ENCODE measurements at places on chromosomes 1 and 21.

DNA sequence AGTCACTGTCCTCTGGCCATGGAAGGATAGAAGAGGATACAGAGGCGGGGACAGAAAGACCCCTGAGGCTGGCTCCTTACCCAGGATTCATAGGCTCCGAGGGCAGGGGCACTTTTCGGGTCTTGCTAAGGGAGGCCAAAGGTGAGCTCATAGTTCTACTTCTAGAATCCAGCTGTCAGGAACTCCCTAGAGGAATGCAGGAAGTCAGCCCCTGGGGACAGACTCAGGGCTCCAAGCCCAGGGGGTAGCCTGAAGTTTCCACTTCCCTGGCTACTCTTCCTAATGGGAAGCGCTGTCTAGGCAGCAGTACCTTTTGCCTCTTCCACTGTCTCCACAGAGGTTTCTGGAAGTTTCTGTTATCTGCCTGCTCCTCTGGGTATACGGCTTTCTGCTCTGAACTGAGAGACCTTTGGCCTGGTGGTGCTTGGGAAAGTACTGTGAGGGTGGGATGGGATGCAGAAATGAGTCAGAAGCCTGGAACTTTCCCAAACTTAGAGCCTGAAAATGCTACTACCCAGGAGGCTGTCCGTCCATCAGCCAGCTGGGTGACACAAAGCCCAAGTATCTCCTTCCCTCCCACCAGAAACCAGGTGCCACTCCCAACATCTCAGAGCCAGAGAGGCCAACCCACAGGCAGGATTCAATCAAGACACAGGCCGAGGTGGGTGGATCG is 3.6 kb downstream of the UBXN11 start:
- no peak for ATAC-seq

DNA sequence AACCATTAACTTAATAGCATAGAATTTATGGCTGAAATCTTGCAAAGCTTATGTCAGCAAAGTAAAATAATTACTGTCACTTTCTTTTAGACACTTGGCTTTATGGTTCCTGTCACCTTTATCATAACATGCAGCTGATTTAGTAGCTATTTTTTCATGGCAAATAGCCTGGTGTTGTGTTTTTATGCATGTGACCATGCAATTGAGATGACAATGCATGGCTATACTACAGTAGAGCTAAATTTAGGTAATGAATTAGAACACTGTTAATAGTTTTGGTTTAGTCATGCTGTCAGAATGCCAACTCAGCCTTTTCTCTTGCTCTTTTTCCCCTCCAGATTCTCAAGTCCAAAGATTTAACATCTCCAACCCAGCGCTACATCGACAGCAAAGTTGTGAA is 88.6 kb downstream of the TGFB2 start:
- ATAC-seq = no peak

DNA sequence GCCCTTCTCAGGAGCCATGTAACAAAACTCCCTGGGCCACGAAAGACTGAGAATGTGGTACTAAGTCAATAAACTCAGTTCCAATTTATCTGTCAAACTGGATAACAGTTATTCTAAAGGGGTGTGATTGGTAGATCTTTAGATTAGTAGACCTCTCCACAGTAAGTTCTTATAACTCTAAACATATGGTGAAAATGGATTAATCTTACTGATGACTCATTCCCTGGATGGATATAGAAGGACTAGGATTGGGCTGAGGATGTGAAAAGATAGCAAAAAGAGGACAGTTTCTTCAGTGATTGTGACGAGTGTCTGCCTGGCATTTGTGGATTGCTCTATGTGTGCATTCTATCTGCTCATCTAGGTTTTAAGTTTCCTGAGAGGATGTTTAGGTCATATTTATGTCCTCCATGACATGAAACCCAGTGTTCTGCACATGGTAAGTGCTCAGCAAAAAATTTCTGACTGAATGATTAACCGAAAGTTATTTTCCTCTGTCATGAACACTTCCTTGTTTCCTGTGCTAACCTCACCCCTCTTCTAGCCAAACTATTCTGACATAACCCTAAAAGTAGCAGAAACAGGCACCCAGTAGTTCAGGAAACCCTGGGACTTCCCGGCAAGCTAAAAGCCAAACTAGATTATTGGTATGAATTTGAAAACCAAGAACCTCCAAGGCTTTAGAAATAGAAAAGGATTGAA is 397.5 kb upstream of the PLXNA2 start:
- no peak for ATAC-seq

- ATAC-seq = no peak
Measured at GRCh38 chr1:241411776-241412338, 54.9 kb upstream of the RGS7 start.

DNA sequence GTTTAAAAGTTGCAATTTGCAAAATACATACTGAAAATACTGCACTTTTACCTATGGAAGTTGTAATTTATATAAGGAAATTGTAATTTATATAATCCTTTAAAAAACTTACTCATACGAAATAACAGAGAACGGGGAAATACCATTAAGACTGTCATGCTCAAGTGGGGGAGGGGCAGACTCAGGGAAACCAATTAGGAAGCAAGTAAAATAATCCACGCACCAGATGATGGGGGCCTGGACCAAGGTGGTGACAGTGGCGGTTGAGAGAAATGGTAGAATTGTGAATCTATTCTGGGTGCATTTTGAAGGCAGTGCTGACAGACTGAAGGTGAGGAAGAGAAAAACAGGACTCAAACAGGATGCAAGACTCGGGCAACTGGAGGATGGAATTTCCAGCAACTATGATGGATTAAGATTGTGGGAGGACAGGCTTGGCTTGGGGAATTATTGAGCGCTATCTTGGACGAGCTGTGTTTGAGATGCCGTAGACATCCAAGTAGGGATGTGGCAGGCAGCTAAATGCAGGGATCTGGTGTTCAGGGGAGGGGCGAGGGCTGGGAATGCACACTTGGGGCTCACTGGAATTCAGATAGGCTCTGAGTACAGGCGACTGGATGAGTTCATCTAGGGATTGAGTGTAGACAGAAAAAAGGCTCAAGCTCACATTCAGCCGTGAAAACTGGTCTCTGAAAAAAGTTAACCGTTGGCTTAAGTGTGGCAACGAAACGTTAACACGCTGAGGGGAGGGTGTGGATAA is 977 bp downstream of the LCA5L start:
- ATAC-seq = no peak

Data from activated T-helper 17 cell treated with anti-CD3 and anti-CD28 coated beads, Interleukin-2, amount 50 U/mL, for 72 hours (primary cell).